CD4-positive, alpha-beta T cell treated with Interleukin-2 at 100 ng/mL for 4 hours (primary cell): ENCODE measurements at places on chromosomes 11 and 22.

- no peak for DNase-seq
These were observed 19.8 kb downstream of the CAT start for GRCh38 chr11:34458525-34458924.

DNA sequence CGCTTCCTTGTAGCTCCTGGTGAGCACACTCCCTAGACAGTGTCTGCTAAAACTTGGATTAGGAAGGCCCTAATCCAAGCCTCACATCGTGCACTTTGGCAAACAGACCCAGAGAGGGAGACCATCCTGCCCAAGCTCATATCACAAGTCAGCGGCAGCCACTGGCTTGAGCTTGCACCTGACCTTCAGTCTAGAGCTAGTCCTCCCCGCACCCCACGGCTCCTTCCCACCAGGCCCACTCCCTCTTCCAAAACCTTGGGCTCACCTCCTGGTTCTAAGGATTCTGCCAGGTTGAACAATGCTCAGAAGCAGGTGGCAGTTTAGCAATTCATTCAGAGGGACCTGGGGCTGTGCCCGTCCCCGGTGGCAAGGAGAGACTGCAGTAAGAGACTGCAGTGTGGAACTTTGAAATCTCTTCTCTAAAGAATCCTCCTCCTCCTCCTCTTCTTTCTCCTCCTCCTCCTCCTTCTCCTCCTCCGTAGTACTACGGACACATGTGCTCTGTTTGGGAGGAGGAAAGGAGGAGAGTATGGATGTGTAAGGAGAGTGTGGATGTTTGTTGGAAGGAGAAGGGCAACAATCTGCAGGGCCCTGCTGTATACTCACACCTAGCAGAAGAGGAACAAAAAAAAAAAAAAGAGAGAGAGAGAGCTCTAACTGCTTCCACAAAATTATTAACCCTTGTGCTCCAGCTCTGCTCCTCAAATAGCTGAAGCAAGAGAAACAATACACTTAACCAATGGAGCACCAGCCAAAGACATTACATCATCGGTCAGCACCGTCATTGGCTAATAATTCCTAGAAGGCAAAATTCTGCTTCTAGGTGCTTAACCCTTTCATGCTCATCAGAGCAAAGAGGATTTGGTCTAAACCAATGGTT lies 6.0 kb downstream of the SYN3 start:
- no peak for DNase-seq

GRCh38 chr11:60995798-60996197 lies 24.3 kb downstream of the CD6 start:
- DNase-seq = no peak

- DNase-seq = no peak
These were observed 15.5 kb downstream of the CLMP start for GRCh38 chr11:123179586-123179985.

GRCh38 chr11:64687643-64688533 lies 35.1 kb downstream of the NRXN2 start:
- no peak for DNase-seq

GRCh38 chr11:112294688-112295340 lies 34.2 kb upstream of the PLET1 start:
- DNase-seq = no peak

DNA sequence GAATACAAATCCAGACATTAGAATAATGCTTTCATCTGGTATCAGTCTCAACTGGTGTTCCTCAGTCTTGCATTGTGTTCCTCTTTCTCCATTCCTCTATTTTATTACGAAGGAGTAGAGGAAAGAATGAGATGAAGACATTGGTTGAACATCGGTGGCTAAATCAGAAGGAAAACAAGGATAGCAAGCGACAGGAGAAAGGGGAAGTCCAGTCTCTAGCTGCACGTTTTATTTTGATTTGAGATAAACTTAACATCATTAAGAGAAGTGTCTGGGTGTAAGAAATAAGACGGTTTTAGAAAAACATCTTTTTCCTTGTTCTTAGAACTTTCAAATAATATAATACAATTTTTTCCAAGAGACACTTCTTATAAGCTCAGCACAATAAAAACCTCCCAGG lies 6.2 kb downstream of the SOX6 start:
- no peak for DNase-seq
